ENCODE measurements at places on chromosomes 3 and 15.

DNA sequence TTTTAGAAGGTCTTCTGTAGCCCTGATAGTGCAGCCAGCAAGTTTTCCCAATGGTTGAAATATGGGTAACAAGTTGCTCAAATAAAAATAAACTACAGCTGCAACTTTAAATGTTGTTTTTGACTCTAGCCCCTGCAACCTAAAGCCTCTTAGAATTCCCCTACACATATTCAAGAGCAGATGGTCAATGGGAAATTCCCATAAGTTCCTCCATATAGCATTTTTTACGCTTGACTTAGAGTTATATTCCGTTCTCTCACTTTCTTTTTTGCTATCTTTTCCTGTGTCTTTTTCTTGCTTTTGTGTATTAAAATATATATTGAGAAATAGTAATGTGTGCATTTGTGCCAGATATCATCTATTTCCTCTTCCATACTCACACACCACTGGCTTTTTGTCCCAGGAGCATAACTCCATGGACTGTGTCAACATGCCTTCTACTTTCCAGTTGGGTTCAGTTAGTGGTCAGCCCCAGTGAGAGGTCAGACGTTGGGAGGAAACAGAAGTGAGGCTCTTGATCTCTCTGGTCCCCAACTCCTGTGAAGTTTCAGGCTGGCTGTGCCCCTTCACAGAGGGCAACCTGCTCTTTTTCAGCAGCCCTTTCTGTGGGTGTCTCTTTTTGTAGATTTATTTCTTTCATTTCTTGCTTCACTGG, 63.3 kb upstream of the TP63 start:
- DNase-seq: no peak

GRCh38 chr3:153026026-153026425, 136.0 kb upstream of the RAP2B start:
- peak; percentile 25 for DNase-seq

DNA sequence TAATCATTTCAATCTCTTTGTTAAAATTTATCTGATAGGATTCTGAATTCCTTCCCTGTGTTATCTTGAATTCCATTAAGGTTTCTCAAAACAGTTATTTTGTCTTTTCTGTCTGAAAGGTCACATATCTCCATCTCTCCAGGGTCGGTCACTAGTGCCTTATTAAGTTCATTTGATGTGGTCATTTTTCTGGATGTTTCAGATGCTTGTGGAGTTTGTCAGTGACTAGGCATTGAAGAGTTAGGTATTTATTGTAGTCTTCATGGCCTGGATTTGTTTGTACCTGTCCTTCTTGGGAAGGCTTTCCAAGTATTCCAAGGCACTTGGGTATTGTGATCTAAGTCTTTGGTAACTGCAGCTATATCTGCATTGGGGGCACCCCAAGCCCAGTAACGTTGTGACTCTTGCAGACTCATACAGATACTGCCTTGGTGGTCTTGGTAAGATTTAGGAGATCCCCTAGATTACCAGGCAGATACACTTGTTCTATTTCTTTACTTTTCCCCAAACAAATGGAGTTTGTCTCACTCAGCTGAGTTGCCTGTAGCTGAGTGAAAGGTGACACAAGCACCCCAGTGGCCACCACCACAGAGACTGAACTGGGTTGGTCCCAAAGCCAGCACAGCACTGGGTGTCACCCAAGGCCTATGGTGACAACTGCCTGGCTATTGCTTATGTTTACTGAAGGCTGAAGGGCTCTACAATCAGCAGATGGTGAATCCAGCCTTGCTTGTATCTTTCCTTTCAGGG, 18.9 kb upstream of the SLC27A2 start:
- no peak for DNase-seq

DNA sequence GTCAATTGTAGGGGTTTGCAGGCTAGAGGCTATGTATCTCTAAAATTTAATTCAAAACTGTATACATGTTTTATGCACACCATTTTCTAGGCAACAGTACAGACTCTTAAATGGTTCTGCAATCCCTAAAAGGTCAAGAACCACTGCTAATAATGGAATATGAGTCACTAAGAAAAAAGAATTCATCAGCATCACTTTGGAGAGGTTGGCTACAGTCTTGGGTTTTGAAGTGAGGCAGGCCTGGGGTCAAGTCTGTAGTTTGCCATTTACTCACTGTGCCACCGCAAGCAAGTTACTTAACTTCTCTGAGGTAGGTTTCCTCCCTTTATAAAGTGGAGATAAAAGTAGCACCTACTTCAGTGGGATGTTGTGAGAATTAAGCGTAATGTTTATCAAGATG, 33.7 kb downstream of the THRB start:
- DNase-seq: no peak

- DNase-seq: no peak
These were observed 127.5 kb upstream of the TOPAZ1 start for GRCh38 chr3:44114142-44114541.

- no peak for DNase-seq
These were observed 671.5 kb downstream of the FHIT start for GRCh38 chr3:60579734-60580133.

DNA sequence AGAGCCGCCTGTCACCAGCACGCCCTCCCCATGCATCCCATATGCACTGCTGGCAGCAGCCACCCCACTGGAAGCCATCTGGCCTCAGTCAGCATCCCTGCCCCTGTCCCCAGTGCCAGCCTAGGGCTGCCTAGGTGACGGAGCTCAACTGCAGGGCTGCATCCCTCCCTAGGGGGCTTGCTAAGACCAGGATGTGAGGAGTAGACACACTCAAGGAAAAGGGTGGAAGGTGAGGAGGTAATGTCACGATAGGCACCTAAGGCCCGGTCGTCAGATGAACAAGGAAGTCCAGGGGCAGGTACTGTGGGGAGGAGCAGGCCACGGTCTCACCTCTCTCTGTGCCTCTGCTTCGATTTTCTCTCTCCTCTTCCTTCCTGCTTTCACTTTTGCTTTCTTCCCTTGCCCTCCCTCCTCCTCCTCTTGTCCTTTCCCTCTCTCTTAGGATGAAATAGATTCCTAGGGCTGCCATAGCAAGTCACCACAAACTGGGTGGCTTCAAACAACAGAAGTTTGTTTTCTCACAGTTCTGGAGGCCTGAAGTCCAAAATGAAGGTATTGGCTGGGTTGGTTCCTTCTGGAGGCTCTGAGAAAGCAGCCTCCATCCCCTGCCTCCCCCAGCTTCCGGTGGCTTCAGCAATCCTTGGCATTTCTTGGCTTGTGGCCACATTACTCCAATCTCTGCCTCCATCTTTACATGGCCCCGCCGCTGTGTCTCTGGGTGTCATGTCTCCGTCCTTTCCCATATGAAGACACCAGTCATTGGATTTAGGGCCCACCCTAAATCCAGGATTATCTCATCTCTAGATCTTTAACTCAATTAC, 298.3 kb downstream of the SHQ1 start:
- DNase-seq: no peak

DNA sequence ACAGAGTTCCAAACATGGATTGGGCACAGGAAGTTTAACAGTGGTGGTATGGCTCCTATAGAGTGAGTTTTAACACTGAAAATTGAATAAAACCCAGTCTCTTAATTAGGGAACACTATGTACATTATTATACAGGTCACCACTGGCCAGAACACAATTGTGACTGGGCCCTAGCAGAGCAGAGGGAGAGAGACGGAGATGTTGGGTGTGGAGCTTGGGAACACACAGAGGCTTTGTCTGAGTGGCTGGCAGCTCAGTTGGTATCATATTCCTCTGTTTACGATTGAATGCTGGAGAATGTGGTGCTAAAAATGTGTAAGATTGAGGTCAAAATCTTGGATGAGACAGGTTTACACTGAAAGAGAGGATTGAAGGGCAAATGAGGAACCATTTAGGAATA, 6.8 kb upstream of the MOBP start:
- DNase-seq: no peak

- no peak for DNase-seq
These were observed 29.1 kb upstream of the VIPR1 start for GRCh38 chr3:42473083-42473932.

DNA sequence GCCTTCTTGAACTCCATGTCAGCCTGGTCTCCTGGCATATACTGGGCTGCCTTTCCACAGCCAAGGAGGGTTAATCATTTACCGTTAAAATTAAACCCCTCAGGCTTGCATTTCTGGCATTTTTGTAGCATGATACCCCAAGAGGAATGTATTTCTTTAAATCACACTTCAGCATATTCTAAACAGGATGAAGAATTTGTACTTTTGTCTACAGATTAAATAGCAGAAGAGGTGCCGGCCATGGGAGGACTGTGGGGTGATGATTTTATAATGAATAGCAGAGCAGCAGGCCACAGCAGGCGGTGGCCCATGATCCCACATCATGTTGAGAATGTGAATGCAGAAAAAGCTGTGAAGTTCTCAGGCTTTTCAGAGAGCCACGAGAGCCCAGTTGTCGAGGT, 90.2 kb downstream of the ARNT2 start:
- DNase-seq: no peak

- DNase-seq: no peak
These were observed 3.9 kb downstream of the CDC25A start for GRCh38 chr3:48184299-48184698.

GRCh38 chr3:99484871-99485270, 153.5 kb upstream of the COL8A1 start:
- DNase-seq: no peak

- DNase-seq: no peak
These were observed 66.4 kb upstream of the FRMD4B start for GRCh38 chr3:69452295-69452694.

DNA sequence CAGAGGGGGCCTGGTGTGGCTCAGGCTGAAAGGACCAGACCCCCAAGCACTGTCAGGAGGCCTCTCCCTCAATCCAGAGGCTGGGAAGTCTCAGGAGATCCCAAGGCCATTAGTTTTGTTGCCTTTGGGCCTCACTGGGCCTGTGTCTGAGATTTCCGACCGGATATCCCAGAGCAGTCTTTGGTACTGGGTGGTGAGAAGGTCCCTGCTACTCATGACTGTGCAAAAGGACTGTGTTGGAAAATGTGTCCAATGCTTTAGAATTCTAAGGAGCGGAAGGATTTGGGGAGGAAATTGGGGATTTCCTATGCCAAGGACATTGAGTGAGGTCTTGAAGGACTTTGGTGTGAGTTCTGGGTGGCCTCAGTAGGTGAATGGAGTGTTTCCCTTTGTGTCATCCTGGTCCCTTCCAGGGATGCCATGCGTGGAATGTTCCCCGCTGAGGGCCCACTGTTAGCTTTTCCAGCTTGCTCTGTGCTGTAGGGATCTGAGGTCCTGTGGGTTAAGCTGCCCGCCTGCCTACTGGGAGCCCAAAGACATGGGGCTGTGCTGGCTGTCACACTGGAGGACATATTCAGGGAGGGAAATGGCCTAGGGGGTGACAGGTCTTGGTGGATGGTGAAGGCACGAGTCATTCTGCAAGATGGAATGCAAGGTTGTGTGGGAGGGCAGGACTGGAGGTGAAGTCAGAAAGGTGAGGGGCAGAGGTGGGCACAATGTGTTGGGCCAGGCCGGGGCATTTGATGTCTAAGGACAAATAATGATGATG, 16.4 kb downstream of the SMAD6 start:
- no peak for DNase-seq

- DNase-seq: no peak
These were observed 210.1 kb downstream of the ATP8B4 start for GRCh38 chr15:49908933-49909295.

DNA sequence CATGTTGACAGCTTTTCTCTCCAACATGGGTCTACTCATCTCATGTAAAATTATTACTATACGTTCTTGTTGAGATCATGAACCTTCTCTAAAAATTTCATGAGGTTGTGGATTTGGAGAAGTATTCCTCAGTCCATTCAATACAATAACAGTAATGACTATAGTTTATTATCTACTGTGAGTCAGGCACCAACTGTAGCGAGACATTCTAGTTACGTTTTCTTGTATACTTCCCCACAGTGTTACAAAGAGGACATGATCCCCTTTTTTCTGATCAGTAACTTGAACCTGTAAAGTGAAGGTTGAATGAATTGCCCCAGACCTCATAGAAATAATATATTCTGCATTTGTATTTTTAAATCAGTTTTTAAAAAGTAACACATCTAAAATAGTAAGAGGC, 76.4 kb downstream of the AKAP13 start:
- no peak for DNase-seq

DNA sequence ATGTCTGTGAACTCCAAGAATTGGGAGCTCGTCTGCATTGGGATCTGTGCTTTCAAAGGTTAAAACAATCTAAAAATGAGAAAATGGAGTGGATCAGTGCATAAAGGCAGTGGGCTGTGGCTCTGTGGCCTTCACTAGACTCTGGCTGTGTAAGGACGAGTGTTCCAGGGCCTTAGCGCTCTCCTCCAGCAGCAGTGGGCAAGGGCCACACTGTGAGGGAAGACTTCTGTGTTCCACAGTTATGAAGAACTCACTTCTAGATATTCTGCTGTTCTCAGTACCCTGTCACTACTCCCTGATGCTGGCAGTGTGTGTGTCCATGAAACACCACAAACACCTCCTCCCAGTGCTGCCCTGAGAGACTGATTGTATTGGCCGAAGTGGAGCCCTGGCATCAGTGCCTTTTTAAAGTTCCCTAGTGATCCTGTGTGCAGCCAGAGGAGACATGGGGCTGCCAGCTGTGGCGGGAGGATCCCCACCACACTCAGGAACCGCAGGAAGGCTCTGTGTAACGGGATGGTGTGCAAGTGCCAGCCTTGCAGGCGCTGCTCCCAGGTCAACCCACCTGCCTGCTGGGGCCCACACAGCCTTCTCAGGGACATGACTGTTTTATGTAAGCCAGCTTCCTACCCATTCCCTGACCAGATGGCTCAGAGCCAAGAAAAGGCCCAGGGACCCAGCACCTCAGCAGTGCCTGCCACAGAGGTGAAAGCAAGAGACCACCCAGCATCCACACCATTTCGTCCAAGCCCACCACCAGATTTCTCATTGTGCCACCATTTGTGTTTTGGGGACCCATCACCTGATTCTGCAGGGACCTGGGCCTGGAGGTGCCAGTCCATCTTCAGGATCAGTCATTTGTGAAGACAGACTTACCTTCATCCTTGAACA, 40.4 kb downstream of the ABTB1 start:
- DNase-seq: no peak

GRCh38 chr15:78265752-78266224, 1.4 kb downstream of the DNAJA4 start:
- no peak for DNase-seq

GRCh38 chr15:71003319-71003718, 110.7 kb downstream of the LRRC49 start:
- no peak for DNase-seq

DNA sequence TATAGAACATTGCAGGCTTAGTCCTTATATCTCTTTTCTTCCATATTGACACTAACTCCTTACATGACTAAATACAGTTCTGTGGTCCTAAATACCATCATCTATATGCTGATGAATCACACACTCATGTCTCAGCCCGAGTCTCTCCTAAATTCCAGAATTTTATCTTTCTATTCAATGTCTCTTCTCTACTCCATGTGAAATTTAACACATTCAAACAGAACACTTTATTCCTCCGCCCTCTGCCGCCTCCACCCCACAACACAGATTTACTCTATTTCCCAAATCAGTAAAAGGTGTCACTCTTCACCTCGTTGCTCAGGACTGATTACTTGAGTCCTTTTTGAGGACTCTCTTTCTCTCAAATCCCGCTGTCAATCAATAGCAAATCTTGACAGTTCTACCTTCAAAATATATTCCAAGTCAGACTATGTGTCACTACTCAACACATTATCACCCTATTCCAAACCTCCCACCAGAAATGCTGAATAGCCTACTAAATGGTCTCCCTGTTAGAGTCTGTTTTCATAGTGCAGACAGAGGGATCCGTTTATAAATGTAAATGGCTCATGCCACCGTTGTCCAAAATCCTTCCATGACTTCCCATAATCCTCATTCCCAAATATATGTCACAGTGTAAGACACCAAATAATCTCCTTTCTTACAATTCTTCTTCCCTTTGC, 230.3 kb downstream of the FGF12 start:
- no peak for DNase-seq

- DNase-seq: no peak
These were observed 37.1 kb downstream of the NR2F2 start for GRCh38 chr15:96367311-96368200.

GRCh38 chr3:45080824-45081223, 54.7 kb downstream of the CLEC3B start:
- no peak for DNase-seq
